GM23248 (cell line): ENCODE measurements at places on chromosomes 6 and 20. TPM values are rescaled to one million over a fixed set of nuclear protein-coding genes. Genes with fewer than 3 reads are reported as not detected.
A peak's percentile ranks its signal among the peaks of the same experiment; 100 is the strongest.

- H3K4me1 ChIP-seq: peaks cover 6% of the 10 kb centered on the region; the same call in 1 of the 2 replicates
- no peak for DNase-seq
- no peaks in the 10 kb centered on the region for H3K36me3 ChIP-seq
These were observed 42.2 kb downstream of the GFOD1 start for GRCh38 chr6:13445005-13445743.

- H3K36me3 ChIP-seq: no peaks in the 10 kb centered on the region
- no peak overlapping the region for H3K4me3 ChIP-seq
- no peaks in the 10 kb centered on the region for H3K27me3 ChIP-seq
- no peak overlapping the region for H3K27ac ChIP-seq
- peaks cover 21% of the 10 kb centered on the region for H3K4me1 ChIP-seq
These were observed 158.4 kb downstream of the LY86 start for GRCh38 chr6:6746970-6747338.

DNA sequence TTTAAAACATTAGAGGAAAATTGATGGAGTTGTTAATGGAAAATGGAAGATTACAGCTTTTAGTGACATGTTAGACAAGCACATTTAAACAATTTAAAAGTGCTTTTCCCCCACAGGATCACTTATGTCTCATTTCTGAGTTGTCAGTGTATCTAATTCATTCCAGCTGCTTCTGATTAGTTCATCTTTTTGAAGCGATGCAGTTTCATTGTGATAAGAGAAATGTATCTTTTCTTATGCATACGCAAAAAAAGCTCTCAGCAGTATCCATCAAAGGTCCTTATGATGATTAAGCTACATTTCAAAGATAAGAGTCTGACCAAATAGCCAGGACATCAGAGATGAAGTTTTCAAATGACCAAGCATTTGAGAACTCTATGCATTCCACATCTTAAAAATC lies 572.6 kb upstream of the SYNCRIP start:
- DNase-seq: no peak
- H3K36me3 ChIP-seq: no peaks in the 10 kb centered on the region
- no peaks in the 10 kb centered on the region for H3K4me1 ChIP-seq
- H3K4me3 ChIP-seq: no peak overlapping the region
- no peak overlapping the region for H3K27ac ChIP-seq
- no peaks in the 10 kb centered on the region for H3K27me3 ChIP-seq

DNA sequence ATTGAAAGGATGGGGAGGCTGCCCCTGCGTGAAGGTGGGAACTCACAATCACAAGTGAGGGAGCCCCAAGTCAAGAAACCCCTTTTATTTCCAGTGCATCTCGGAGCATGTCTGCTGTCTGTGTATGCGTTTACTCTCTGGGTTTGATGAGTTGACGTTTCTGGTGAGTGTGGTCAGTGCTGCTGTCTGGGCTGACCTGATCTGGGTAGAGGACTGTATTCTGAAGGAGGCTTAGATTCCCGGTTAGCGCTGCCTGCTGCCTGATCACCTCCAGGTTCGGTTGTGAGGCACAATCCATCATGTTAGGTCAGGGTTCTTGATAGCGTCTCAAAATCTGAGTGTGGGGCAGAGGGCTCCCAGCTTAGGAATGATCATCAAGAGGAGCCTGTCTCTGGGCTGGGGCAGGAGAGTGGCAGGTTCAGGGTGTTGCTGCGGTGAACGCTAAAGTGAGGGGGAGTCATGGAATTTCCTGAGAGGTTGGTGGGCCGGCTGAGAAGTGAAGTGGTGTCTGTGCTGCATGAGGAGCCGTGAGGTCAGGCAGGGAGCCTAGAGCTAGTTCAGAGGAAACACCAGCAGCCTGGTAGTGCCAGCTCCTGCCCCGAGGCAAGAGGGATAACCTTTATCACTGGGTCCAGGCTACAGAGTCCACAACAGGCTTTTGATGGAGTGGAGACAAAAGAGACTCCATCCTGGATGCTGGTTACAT lies 225.3 kb upstream of the CST7 start:
- no peaks in the 10 kb centered on the region for H3K36me3 ChIP-seq
- peaks cover 21% of the 10 kb centered on the region for H3K27me3 ChIP-seq
- no peak overlapping the region for H3K27ac ChIP-seq
- DNase-seq: no peak
- no peaks in the 10 kb centered on the region for H3K4me1 ChIP-seq
- no peak overlapping the region for H3K4me3 ChIP-seq

LY86 gene
- not detected in 2 replicates for total RNA-seq

NKX2-2 gene
- not detected in 2 replicates for total RNA-seq

SLC22A7 gene
- total RNA-seq: not detected in 2 replicates

- H3K27me3 ChIP-seq: no peaks in the 10 kb centered on the region
- H3K27ac ChIP-seq: no peak overlapping the region
- H3K36me3 ChIP-seq: no peaks in the 10 kb centered on the region
These were observed 27.5 kb downstream of the TFAP2C start for GRCh38 chr20:56656632-56657031.

GRCh38 chr6:42947950-42948349 lies 12.6 kb upstream of the GNMT start:
- H3K27ac ChIP-seq: no peak overlapping the region
- DNase-seq: no peak
- no peaks in the 10 kb centered on the region; the same call in 1 of the 2 replicates for H3K36me3 ChIP-seq
- no peak overlapping the region for H3K4me3 ChIP-seq
- H3K27me3 ChIP-seq: no peaks in the 10 kb centered on the region

DNA sequence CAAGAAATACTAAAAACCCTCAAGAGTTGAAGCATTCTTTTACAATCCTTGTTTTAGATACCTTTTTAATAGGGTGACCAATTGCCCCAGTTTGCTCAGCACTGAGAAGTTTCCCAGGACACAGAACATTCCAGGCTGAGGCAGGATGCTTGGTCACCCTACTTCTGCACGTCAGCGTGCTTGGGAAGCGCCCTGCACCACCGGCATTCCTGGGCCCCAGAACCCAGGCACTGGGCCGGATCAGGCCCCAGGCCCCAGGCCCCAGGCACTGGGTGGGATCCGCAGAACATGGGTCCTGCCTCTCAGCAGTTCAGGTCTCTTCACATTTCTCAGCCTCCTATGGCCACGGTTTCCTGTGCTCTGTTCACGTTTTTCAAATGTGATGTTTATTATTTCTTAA lies 213.8 kb upstream of the QKI start:
- no peak overlapping the region for H3K27ac ChIP-seq
- H3K4me3 ChIP-seq: no peak overlapping the region
- H3K36me3 ChIP-seq: no peaks in the 10 kb centered on the region
- no peak for DNase-seq
- no peaks in the 10 kb centered on the region for H3K4me1 ChIP-seq
- no peaks in the 10 kb centered on the region for H3K27me3 ChIP-seq

DNA sequence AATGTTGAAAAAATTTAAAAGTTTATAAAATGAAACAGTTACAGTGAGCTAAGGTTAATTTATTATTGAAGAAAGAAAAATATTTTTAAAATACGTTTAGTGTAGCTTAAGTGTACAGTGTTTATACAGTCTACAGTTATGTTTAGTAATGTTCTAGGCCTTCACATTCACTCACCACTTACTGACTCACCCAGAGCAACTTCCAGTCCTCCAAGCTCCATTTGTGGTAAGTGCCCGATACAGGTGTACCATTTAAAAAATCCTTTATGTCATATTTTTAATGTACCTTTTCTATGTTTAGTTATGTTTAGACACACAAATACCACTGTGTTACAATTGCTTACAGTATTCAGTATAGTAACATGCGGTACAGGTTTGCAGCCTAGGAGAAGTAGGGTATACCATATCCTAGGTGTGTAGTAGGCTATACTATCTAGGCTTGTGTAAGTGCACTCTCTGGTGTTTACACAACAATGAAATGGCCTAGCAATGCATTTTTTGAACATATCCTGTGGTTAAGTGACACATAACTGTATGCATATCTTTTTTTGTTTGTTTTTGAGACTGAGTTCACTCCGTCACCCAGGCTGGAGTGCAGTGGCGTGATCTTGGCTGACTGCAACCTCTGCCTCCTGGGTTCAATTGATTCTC lies 26.3 kb downstream of the FLRT3 start:
- no peak for DNase-seq
- H3K27me3 ChIP-seq: no peaks in the 10 kb centered on the region
- no peaks in the 10 kb centered on the region for H3K4me1 ChIP-seq

- DNase-seq: peak; percentile 57
- no peaks in the 10 kb centered on the region for H3K27me3 ChIP-seq
- no peaks in the 10 kb centered on the region for H3K36me3 ChIP-seq
- H3K27ac ChIP-seq: no peak overlapping the region
- H3K4me1 ChIP-seq: no peaks in the 10 kb centered on the region
These were observed 22.9 kb upstream of the ESR1 start for GRCh38 chr6:151784441-151785214.

GNMT gene
- not detected in 2 replicates for total RNA-seq

PAX1 gene
- not detected in 2 replicates for total RNA-seq

DNMT3B gene
- 1.5 and 2.0 TPM in 2 replicates for total RNA-seq
